ENCODE measurements at places on chromosomes 16 and 17. TPM values are rescaled to one million over a fixed set of nuclear protein-coding genes. Genes with fewer than 3 reads are reported as not detected.
A peak's percentile ranks its signal among the peaks of the same experiment; 100 is the strongest.

SEC14L5 gene
- total RNA-seq = not detected

TMEM238L gene
- not detected for total RNA-seq

RASD1 gene
- 0.21 TPM for total RNA-seq

- DNase-seq = no peak
- H3K36me3 ChIP-seq = peaks cover 9% of the 10 kb centered on the region
- H3K4me3 ChIP-seq = no peak overlapping the region
Observed at GRCh38 chr17:81455387-81455786, 57.2 kb downstream of the ACTG1 start.

DNA sequence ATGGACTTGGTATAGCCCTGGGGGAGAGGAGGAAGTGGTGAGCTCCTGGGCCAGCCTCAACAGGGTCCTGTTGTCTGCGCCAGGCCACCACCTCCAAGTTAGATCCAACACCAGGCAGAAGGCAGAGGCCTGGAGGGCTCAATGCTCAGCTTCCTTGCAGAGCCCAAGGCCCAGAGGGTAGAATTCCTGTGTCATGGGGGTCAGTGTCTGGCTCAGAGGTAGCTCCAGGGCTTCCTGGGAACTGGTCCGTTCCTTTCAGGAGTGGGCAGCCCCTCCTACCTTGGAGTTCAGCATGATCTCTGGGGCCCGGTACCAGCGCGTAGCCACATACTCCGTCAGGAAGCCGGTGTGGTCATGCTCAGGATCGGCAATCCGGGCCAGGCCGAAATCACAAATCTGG is 4.4 kb upstream of the GDPD3 start:
- H3K27me3 ChIP-seq = no peaks in the 10 kb centered on the region
- peaks cover 6% of the 10 kb centered on the region for H3K4me1 ChIP-seq

GNAO1 gene
- not detected for total RNA-seq

GRCh38 chr16:86444661-86445060 is 65.7 kb upstream of the FOXF1 start:
- H3K4me3 ChIP-seq = no peak overlapping the region
- H3K27ac ChIP-seq = no peak overlapping the region

GRCh38 chr16:53159781-53160436 is 105.1 kb downstream of the CHD9 start:
- DNase-seq = peak; percentile 65
- H3K27ac ChIP-seq = no peak overlapping the region
- no peaks in the 10 kb centered on the region for H3K27me3 ChIP-seq
- H3K4me3 ChIP-seq = no peak overlapping the region
- H3K4me1 ChIP-seq = peaks cover 11% of the 10 kb centered on the region

GRCh38 chr16:86064431-86065250 is 165.7 kb downstream of the IRF8 start:
- no peak for DNase-seq
- H3K4me3 ChIP-seq = no peak overlapping the region
- H3K36me3 ChIP-seq = no peaks in the 10 kb centered on the region
- H3K27me3 ChIP-seq = peaks cover 68% of the 10 kb centered on the region

WSCD1 gene
- 0.44 TPM for total RNA-seq

GRCh38 chr17:67922503-67922902 is 73.8 kb downstream of the C17orf58 start:
- no peak overlapping the region for H3K27ac ChIP-seq
- H3K4me3 ChIP-seq = no peak overlapping the region
- H3K36me3 ChIP-seq = peaks cover 87% of the 10 kb centered on the region
- no peaks in the 10 kb centered on the region for H3K4me1 ChIP-seq

TOB1 gene
- total RNA-seq = 66.0 TPM

DNA sequence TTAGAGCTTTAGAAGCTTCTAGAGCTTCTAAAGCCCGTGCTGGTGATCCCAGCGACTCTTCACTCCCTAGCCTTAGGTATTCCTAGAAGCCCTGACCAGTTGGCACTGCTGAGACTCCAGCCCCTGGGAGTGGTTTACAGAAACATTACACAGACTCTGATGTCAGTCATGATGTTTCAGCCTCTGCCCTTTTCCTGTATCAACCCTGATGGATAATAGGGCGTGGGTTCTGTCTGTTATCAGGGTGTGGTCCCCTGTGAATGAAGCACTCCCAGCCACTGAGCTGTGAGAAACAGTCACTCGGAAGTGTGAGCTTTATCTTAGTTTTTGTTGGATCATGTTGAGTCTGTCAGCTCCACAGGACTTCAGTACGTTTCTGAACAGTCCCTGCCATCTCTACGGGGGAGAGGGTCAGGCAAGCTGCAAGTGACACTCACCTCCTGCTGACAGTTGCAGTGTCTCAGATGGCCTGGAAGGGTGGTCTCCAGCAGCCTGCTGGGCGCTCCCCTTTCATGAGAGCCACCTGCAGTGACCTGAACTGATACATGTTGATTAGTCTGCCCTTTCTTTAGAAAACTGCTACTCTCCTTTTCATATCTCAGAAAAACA is 12.8 kb downstream of the GOSR2 start:
- H3K27ac ChIP-seq = no peak overlapping the region
- no peak overlapping the region for H3K4me3 ChIP-seq
- DNase-seq = no peak
- no peaks in the 10 kb centered on the region for H3K27me3 ChIP-seq
- peaks cover 86% of the 10 kb centered on the region for H3K36me3 ChIP-seq

MT3 gene
- not detected for total RNA-seq

NLRP1 gene
- total RNA-seq = 29.0 TPM

LPO gene
- not detected for total RNA-seq

NPIPA7 gene
- 20.1 TPM for total RNA-seq

DNA sequence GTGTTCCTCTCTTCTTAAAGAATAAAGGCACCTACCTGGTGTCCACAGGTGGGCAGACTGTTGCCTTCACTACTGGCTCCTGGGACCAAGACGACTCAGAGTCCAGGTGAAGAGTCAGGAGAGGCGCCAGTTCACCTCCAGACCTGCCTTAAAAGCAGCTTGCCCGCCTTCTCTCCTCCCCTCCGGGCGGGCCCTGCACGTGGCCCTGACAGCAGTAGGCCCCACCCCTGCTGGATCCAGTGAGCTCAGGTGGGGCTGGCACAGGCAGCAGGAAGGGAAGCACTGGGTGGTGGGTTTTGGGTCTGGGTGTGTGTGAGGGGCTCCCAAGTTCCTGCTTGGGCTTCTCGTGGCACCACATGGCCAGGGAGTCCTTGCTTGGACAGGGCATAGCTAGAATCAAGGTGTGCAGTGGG is at the start of gene TNS4:
TSS of gene TNS4 (minus strand) at position 125 of the 413 bp plus-strand sequence. CDS start 5,198 bp downstream, outside the sequence.
- peak; percentile 90 for DNase-seq
- peak within 1 kb of the TSS; percentile 97 for H3K27ac ChIP-seq
- peak within 1 kb of the TSS; percentile 98 for H3K4me3 ChIP-seq
- peaks cover 30% of the 10 kb centered on the region for H3K4me1 ChIP-seq

DNA sequence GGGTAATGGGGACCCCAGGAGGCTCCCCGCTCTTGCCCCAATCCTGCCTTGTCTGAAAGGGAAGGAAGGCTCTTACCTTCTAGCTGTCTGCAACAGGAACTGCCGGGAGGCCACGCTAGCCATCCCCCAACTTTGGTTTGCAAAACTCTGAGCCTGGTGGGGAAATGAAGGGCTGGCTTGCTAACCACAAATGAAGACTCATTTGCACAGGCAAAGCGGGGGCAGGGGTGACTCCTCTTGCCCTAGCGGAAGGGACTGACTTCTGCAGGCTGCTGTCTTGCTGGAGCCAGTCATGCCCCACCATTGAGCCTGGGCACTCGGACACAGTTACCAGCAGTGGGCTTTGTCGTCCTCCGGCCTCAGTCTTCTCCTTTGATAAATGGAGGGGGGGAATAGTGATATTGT is 52.6 kb downstream of the PLCG2 start:
- H3K4me3 ChIP-seq = no peak overlapping the region
- no peak for DNase-seq
- no peaks in the 10 kb centered on the region for H3K36me3 ChIP-seq
- H3K27me3 ChIP-seq = no peaks in the 10 kb centered on the region
- H3K27ac ChIP-seq = no peak overlapping the region

DNA sequence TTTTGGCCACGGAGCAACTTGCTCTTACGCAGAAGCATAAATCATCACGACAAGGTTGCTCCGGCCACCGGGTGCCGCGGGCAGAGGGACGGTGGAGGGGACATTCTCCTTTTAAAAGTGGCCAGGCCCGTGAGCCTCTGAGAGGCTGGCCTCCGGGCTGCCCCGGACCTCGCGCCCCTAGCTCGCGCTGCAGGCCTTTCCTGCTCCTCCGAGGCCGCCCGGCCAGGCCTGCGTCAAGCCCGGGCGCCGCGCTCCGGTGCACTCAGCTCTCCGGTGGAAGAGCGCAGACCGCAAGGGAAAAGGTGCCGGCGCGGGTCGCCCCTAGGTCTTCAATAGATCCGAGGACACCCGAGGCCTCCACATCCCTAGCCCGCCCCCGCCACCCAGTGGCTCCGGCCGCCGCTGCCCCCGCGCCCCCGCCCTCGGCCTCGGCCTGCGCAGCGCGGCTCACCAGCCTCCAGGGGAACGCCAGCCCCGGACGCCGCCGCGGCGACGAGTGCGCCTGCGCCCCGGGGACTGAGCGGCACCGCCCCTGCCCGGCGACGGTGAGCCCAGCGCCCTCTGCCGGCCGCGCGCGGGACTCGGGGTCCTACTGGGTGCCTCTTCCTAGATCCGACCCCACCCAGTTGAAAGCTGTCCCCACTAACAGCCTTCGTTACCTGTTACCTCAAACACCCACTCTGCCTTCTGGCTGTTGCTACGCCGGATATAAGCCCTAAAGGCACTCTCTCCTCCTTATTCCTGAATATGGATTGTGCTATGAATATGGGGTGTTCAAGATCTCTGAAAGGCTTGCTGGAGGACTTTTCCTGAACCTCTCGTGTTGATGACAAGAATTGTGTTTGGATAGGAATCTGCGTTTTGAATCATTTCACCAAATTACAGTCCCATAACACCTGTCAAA is at the start of gene LYRM9:
TSS of gene LYRM9 (minus strand) at position 500 of the 904 bp plus-strand sequence. CDS start 10,671 bp downstream, outside the sequence.
- peaks cover 28% of the 10 kb centered on the region for H3K27me3 ChIP-seq
- peak within 1 kb of the TSS; percentile 32 for H3K27ac ChIP-seq
- H3K36me3 ChIP-seq = no peaks in the 10 kb centered on the region

DNA sequence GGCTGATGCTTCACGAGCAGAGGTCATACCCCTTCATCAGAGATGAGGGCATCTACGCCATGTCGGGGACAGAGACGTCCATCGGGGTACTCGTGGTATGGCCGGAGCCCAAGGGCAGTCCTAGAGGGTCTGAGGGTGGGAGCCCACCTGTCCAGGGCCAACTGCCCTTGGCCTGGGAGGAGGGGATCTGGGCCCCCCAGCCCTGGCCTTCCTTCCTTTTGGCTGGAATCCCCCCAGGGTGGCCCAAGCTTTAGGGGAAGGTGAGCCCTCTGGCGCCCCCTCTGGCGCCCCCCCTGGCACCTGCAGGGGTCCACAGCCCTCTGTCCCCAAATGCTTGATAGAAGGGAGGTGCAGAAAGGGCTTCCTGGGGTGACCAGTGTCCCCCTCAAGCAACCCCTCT is 69.3 kb downstream of the SCNN1B start:
- H3K27me3 ChIP-seq = no peaks in the 10 kb centered on the region
- DNase-seq = no peak
- H3K27ac ChIP-seq = no peak overlapping the region
- H3K4me1 ChIP-seq = peaks cover 9% of the 10 kb centered on the region
- H3K36me3 ChIP-seq = no peaks in the 10 kb centered on the region

DNA sequence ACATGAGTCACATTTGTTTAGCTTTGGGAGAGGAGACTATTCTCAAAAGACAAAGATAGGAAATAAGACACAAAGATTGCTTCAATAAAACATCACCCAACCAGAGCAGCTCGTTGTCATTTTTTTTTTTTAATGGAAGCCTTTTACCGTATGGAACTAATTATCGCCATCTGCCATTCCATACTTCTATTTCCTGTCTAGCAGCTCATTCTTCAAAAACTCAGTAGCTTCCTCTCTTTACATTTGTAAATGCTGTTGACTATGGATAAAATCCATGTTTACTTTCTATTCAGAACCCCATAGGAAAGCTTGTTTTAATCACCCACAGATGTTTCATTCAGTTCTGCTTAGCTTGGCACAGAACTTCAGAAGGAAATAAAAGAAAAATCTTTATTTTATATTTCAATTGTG is 110.0 kb upstream of the PSMD7 start:
- DNase-seq = no peak
- H3K27ac ChIP-seq = no peak overlapping the region
- H3K36me3 ChIP-seq = no peaks in the 10 kb centered on the region
- peaks cover 51% of the 10 kb centered on the region for H3K27me3 ChIP-seq

GRCh38 chr17:73973586-73974409 is 229.7 kb upstream of the RPL38 start:
- DNase-seq = no peak
- peaks cover 66% of the 10 kb centered on the region for H3K27me3 ChIP-seq
- H3K36me3 ChIP-seq = no peaks in the 10 kb centered on the region
- H3K4me3 ChIP-seq = no peak overlapping the region

- H3K4me1 ChIP-seq = peaks cover 40% of the 10 kb centered on the region
- peak overlapping the region; percentile 96 for H3K27ac ChIP-seq
Observed at GRCh38 chr17:56786989-56787482, 46.7 kb downstream of the C17orf67 start.

DNA sequence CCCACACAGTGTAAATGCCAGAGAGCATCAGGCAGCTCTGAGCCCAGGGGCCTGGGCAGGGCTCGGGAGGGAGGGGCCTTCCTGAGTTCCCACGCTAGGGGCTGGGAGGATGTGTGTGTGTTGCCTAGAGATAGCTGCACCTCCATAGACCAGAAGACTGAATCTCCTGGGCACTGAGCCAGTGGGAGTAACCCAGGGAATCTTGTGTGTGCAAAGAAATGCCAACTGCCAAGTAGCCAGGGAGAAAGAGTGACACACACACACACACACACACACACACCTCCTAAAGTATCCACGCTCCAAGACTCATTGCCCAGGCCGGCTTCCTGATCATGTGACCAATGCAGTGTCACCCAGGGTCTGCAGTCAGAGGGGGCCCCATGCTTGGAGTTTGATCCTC is 166.2 kb upstream of the RPL38 start:
- H3K27me3 ChIP-seq = peaks cover 45% of the 10 kb centered on the region
- no peaks in the 10 kb centered on the region for H3K36me3 ChIP-seq
- H3K4me3 ChIP-seq = no peak overlapping the region
- DNase-seq = peak; percentile 71

CETP gene
- not detected for total RNA-seq

GRCh38 chr17:42275527-42276358 is 448 bp downstream of the STAT5B start:
- DNase-seq = no peak
- H3K4me1 ChIP-seq = peaks cover 37% of the 10 kb centered on the region
- H3K36me3 ChIP-seq = no peaks in the 10 kb centered on the region
- H3K27ac ChIP-seq = peak overlapping the region; percentile 52
- peak overlapping the region; percentile 84 for H3K4me3 ChIP-seq

DNA sequence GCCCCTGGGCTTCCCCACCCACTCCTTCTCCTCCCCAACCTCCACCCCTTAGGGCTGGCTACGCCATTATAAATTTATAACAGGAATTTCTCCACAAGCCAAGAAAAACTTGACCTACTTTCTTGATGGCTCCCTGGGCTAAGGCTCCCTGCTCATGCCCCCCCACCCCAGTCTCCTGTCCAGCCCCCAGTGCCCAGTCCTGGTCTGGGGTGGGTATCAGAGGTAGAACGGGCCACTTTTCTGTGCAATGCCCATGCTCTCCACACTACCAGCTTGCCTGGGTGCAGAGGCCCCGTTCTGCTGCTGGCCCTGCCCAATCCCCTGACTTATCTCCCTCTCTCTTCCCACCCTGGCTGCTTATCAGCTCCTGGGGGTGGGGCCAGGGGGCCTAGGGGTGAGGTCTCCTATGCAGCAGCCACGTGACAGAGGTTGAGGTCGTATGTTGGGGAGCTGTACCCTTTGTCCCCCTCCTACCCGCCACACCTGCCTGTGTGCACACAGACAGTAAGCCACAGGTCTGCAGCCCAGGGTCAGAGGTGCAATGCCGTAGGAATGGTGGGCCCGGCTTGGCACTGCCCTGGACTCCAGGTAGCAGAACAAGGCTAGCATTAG is 10.1 kb downstream of the THRA start:
- H3K4me3 ChIP-seq = peak overlapping the region; percentile 58
- H3K36me3 ChIP-seq = peaks cover 16% of the 10 kb centered on the region
- H3K27ac ChIP-seq = peak overlapping the region; percentile 44
- no peaks in the 10 kb centered on the region for H3K27me3 ChIP-seq
- DNase-seq = no peak
- H3K4me1 ChIP-seq = peaks cover 82% of the 10 kb centered on the region

MBTPS1 gene
- total RNA-seq = 75.1 TPM
